ENCODE measurements at places on chromosomes 7 and 10. TPM values are rescaled to one million over a fixed set of nuclear protein-coding genes. Genes with fewer than 3 reads are reported as not detected.

IFIT1B gene
- not detected for polyA plus RNA-seq

MKRN1 gene
- polyA plus RNA-seq = 64.0 TPM

MYO3A gene
- not detected for polyA plus RNA-seq

ABCB1 gene
- 64.5 TPM for polyA plus RNA-seq

RBP3 gene
- not detected for polyA plus RNA-seq

AGMO gene
- polyA plus RNA-seq = not detected

DTX2 gene
- polyA plus RNA-seq = 2.8 TPM

GATA3 gene
- 11.6 TPM for polyA plus RNA-seq

HOGA1 gene
- polyA plus RNA-seq = 13.6 TPM

TMEM176B gene
- polyA plus RNA-seq = 12.6 TPM

WDFY4 gene
- 4.1 TPM for polyA plus RNA-seq

C10orf62 gene
- 1.3 TPM for polyA plus RNA-seq

GBX1 gene
- not detected for polyA plus RNA-seq

MYOF gene
- polyA plus RNA-seq = 9.0 TPM

Data from adrenal gland (tissue), 19 donors.